ENCODE measurements at places on chromosomes 12 and 14.

DNA sequence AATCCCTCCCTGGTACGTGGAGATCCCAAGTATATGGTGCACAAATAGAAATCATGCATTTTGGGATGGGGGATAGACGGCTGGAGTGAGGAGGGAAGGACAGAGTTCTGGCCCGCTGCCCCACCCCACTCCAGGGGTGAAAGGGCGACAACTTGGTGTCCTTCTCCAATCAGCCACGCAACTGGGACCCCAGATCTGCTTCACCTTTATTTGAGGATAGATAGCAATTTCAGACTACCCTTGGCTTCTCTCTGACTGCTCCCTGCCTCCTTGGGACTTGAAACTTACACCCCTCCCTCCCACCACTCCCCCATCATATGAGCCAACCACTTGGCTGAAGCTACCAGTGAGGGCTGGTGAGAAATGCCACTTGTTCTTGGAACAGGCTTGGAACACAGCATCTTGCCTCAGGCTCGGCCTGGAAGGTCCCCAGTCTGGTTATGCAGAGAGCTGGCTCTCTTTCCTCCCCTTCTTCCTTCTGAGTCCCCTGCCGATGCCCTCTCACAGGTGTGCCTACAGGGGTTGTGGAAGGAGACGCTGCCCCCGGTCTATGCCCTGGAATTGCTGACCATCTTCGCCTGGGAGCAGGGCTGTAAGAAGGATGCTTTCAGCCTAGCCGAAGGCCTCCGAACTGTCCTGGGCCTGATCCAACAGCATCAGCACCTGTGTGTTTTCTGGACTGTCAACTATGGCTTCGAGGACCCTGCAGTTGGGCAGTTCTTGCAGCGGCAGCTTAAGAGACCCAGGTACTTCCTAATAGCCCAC, 8.1 kb downstream of the OAS3 start:
- DNase-seq, result no peak

DNA sequence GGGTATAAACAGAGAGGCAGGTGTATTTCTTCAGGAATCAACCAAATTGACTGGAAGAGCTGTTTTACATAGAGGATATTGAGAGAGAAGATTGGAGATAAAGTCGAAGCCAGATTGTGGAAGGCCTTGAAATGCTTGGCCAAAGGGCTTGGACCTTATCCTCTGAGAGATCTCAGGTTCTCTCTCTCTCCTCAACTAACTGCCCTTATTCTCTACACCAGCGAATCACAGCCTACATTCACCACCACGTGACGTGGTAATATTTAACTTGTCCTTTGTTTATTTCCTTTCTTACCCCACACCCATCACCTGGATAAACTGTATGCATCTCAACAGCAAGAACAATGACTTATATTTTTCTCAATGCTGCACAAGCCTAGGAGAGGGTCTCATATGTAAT, 207.4 kb downstream of the EFCAB11 start:
- no peak for DNase-seq

DNA sequence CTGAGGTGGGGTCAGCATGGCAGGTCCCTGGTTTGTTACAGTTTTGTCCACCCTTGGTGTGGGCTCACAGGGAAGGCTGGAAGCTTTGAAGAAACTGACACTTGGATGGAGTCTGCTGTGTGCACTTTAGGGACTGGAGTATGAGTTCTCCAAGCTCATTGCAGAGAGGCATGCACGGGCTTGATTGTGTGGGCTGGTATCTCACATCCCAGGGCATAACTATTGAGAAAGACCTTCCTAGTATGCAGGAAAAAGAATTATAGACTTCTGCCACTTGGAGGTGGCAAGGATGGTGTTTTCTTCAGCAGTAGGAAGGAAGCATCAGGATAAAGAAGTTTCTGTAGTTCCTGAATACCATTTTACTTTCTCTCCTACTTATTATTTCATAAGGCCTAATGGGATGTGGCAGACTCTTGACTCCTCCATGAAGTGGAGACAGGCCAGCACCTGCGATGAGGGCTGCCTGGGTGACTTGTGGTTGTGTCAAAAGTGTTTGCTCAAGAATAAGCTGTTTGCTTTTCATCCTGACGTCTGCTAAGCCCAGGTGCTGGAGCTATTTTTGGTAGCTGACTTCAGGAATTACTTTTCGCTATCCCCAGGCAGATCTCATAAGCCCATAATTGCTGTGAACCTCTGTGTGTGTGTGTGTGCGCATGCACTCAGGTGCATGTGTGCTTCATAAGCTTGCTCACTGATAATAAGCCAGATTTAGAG, 125.8 kb downstream of the KTN1 start:
- DNase-seq, result no peak

GRCh38 chr12:78494911-78495310, 369.7 kb upstream of the SYT1 start:
- DNase-seq, result no peak

DNA sequence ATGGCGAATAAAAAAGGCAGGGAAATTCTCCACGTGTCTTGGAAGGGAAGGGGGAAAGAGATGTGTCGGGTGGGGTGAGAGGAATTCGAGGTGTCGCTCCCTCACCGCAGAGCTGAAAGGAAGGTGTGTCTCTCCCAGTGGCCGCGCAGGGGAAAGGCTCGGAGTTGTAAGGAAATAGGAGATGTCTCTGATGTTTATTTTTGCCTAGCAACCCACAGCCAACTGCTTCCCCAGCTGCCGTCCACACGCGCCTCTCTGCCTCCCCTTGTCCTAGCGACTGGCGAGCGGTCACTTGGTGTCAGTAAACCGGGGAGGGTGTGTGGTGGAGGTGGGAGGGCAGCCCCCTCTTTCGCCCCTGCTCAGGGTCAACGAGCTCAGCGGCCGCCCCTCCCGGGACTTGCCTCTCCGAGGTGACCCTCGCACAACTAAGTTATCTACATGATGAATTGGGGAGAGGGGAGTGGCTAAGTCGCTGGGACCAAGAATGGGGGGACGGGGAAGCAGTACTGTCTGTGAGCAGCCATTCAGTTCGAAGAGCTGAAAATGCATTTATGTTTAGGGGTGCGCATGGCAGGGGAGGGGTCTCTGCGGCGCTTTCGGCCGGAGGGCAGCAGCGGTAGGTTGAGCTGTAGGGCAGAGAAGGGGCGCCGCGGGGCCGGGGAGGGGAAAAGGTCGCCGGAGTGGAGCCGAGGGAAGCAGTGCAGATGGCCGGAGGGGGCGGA, 585 bp upstream of the DYRK2 start:
- peak; percentile 66 for DNase-seq

DNA sequence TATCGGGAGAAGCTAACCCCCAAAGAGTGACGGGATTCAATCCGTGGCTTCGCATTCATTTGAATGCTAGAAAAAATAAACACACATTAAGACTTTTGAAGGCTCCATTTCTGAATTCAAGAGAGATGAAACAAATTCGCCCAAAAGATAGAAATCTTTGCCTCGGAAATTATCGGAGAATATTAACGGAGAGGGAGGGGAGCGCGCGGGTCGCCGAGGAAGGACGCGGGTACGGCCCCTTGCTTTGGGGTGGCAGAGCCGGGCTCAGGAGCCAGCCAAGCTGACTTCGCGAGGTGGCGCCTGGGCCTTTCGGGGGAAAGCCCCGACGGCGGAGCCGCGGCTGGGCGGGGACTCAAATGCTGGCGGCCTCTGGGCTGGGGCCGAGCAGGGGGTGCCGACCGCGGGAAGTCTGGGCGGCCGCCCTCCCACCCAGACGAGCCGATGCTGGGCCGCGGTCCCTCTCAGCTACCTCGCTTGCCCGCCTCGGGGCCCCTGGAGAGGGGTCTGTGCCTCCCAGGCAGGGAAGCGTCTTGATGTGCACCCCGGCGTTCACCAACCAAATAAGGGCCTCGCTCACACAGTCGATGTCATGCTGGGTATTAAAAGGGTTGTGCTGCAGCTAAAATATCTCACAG, 14.7 kb downstream of the NKX2-1 start:
- DNase-seq, result no peak

- no peak for DNase-seq
Measured at GRCh38 chr12:52433501-52434080, 580 bp downstream of the KRT75 start.

DNA sequence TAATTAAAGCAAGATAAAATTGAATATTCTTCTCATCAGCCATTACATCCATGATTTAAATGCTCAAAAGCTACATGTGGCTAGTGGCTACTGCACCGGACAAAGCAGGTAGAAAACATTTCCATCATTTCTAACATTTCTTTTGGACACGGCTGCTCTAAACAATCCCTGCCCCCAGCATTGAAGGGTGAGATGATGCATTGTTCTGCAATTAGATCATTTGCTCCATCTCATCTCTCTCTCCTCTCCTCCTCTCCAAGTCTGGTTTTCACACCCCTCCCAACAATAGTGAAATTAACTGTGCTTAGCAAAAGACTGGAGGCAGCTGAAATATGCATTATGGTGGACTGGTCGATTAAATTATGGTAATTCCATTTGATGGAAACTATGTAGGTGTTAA, 288.5 kb downstream of the KSR2 start:
- no peak for DNase-seq

DNA sequence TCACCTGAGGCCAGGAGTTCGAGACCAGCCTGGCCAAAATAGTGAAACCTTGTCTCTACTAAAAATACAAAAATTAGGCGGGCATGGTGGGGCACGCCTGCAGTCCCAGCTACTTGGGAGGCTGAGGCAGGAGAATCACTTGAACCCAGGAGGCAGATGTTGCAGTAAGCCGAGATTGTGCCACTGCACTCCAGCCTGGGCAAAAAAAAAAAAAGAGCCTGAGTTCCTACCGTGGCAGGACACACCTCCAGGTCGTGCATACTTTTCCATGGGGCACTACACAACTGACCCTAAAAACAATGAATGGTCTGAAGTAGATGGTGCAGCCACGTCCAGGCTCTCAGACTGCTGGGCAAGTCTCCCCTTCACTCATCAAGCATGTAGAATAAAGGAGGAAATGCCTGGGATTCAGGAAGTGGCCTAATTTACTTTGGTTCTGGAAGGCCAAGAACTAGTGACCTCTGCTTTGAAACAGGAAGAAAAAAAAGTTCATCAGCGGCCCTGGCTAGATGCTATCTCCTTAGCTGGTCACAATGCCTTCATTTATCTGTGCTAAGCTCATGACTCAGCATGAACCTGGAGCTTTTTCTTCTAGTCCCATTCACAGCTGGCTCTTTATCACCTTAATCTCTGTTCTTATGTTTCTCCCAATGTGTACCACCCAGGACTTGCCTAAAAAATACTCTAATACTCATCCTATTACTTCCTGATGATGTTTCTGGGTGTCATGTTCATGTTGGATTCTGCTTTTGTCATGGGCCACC, 55.8 kb upstream of the OR6J1 start:
- no peak for DNase-seq

DNA sequence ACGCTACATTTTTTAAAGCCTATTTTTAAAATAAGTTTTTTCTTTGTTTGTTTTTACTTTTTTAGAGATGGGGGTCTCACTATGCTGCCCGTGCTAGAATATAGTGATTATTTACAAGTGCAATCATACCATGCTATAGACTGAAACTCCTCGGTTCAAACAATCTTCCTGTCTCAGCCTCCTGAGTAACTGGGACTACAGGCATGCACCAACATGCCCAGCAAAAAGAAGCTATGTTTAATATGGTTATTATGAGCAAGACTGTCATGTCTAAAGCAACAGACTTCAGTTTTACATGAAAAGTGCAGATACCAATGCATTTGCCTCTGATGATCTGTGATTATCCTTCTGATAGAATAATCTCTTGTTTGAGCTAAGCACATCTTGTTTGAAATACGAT, 45.6 kb upstream of the SGPP1 start:
- no peak for DNase-seq

- peak; percentile 58 for DNase-seq
Measured at GRCh38 chr12:13661005-13661887, 320.2 kb downstream of the GRIN2B start.

DNA sequence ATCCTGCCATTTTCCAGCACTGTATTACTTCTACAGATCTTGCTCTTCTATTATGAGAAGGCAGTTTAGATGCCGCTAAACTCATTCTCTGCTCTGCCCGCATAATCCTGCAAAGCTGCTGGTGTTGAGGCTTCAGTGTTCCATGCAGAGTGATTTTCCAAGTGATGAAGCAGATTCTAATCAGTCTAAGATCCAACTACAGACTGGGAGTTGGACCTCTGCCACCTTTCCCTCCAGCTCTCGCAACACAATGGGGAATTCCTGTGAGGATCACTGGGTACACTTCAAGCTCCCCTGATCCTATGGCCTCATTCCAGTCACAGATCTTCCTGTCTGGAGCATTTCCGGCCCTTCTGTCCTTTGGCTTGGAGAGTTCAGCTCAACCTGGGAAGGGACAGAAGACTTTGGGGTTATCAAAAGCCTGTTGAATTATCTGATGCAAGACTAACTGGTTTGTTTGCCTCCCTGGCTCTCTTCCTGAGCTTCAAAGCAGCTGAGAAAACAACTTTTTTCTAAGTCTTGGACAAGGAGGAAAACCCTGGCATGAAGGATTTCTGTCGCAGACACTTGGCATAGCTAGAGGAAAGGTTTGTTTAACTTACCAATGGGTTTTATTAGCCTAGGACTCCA, 333.9 kb downstream of the ZFP36L1 start:
- DNase-seq, result peak; percentile 28
